ENCODE measurements at places on chromosomes 11 and 22.
A peak's percentile ranks its signal among the peaks of the same experiment; 100 is the strongest.

DNA sequence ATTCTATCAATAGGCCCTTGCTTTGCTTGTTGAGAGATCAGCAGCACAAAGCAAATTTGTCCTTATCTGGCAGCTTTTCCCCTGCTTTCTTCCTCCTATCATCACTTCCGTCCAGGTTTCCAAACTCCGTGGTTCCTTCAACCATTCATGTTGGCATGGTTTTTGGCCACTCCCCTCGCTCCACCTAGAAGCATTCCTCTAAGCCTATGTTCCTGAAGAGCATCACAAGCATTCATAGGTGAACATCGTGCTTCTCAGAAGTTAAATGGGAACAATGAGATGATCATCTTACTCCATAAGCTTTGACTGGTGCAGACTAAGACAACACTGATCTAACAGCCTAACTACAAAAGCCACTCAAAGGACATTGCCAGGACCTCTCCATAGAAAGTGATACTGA lies 86.3 kb downstream of the ETS1 start:
- DNase-seq = no peak

DNA sequence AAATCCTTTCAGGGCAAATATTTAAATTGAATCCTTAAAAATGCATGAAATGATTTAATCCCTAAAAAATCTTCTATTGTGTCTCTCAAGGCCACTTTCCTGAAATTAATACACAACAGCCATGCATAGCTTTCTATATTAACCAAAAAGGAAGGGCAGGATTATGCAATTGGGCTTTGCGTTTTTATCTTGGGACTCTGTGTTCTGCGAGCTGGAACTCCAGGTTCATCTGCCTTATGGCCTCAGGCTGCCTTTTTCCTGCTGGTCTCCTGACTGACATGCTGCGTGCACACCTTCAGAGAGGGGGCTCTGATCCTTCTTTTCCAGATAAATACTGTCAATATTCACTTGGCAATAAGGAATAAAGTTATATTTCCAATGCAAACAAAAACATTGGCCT lies 141.7 kb upstream of the GRIA4 start:
- DNase-seq = no peak

DNA sequence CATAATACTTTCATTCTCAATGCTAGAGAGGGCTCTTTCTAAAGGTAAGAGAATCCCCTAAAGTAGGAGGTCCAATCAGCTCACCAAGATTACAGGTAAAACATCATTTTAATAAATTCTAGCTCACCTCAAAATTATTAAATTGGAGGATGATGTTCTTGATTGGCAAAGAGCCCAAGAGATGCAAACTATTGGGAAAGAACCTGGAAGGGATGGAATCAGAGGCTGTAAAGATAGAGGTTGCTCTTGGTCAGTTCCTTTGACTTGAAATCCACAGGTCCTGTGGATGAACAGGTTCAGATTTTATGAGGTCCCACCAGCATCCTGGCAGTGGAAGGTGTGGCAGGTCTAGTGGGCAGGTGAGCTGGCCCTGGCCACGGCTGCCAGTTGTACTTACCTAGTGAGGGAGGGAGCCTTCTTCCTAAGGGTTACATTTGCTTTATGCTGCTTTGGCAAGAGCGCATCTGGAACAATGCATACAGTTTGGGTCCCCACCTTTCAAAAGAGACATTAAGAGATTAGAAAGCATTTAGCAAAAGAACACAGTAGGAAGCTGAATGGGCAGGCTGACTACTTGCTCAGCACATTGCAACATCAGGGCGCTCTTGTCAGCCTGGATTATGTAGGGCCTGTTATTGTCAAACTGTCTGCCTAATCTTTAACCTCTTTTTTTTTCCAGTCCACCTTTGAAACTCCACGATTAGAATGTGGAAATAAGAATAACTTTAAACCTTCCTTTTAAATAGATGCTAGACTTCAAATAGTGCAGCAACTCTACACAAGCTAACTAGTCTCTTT lies 97.0 kb downstream of the RDX start:
- no peak for DNase-seq

- no peak for DNase-seq
Measured at GRCh38 chr11:8719211-8719649, 36.6 kb downstream of the RPL27A start.

DNA sequence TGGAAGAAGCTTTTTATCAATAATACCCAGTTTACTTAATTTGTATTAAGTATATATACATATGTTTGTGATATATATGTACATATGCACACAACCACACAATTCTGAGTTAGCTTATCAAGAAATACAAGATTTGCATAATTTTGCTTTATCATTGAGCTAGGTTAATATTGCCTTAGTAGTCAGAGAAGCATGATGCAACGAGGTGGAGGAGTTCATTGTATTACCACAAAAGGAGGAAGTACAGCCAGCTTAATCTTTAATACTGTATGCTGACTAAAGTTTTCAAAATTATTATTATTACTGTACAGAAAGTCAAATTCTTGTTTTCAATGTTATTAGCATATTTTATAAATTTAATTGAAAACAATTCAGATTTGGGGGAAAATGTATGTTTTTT lies 278.4 kb upstream of the PDGFD start:
- DNase-seq = no peak

GRCh38 chr11:829847-830294 lies 2.2 kb downstream of the CRACR2B start:
- no peak for DNase-seq

DNA sequence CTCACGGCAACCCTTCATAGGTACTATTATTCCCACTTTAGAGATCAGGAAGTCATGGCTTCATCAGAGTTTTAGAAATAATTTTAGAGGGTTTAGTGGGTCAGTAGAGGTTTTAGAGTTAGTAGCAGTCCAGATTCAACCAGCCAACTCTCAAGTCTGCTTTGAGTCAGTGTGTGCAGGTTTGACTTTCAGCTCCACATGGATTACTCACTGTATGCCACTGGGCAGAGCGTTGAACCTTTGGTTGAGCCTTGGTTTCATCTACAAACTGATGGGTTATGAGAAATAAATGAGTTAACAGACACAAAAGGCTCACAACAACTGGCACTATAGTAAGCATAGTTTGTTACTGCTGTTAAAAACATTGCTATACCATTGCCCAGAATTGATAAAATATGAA lies 19.0 kb upstream of the TP53AIP1 start:
- DNase-seq = no peak

GRCh38 chr11:126400019-126400418 lies 44.5 kb downstream of the ST3GAL4 start:
- no peak for DNase-seq

- DNase-seq = no peak
Measured at GRCh38 chr11:110779108-110779507, 66.9 kb upstream of the ARHGAP20 start.

DNA sequence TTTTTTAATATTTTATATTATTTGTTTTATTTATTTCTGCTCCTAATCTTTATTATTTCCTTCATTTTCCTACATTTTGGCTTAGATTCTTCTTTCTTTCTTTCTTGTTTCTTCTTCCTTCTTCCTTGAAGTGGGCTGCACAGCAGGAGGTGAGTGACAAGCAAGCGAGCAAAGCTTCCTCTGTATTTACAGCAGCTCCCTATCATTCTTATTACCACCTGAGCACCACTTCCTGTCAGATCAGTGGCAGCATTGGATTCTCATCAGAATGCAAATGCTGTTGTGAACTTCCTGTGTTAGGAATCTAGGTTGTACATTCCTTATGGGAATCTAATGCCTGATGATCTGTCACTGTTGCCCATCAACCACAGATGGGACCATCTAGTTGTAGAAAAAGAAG lies 784.9 kb upstream of the LUZP2 start:
- no peak for DNase-seq

- DNase-seq = no peak
Measured at GRCh38 chr11:57290288-57290687, 34.5 kb downstream of the TNKS1BP1 start.

GRCh38 chr22:41818011-41818410 lies 14.9 kb upstream of the SREBF2 start:
- no peak for DNase-seq

DNA sequence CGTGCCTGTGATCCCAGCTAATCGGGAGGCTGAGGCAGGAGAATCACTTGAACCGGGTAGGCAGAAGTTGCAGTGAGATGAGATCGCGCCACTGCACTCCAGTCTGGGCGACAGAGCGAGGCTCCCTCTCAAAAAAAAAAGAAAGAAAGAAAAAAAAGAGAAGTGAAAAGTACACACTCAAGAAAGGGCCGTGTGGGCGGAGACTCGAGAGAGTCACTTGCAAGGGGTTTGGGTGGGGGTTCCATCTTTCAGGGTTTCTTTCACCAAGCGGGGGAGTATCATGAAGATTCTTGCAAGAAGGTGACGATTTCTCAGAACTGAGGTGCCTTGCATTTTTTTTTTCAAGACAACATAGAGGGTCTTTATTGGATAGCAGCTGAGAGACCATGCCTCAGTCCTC lies 4.0 kb upstream of the IFITM5 start:
- DNase-seq = no peak

DNA sequence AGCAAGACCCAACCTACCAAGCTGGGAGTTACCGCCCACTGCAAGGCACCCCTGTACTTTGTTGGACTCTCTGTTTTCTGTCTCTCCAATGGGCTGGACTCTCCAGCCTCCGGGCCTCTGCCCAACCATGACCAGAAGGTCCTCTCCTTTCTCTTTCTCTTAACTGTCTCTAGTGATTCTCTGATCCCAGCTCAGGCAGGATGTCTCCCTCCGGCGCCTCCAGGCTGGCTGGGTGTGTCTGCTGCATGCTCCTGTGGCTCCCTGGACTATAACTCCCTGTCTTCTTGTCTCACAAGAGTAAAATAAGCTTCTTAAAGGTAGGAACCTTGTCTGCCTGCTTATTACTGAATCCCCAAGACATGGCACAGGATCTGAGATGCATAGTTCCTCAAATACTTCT lies 36.3 kb downstream of the TIMP3 start:
- no peak for DNase-seq

GRCh38 chr22:39859903-39860588 lies 33.5 kb downstream of the ENTHD1 start:
- DNase-seq = no peak

DNA sequence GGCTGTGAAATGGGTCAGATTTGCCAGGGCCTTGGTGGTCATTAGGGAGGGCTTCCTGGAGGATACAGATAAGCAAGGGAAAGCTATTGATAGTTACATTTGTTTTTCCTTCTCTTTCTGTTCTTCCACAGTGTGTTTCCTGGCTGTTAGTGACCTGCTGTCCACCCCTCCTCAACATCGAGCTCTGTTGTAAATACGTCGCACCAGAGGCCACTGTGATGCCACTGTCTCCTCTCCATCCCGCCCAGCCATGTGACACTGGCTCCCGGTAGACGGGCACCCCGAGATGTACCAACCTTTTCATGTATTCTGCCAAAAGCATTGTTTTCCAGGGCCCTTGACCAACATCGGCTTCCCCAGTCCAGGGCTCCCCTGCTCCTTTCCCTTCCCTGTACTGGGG lies 58.1 kb downstream of the P4HA3 start:
- no peak for DNase-seq

DNA sequence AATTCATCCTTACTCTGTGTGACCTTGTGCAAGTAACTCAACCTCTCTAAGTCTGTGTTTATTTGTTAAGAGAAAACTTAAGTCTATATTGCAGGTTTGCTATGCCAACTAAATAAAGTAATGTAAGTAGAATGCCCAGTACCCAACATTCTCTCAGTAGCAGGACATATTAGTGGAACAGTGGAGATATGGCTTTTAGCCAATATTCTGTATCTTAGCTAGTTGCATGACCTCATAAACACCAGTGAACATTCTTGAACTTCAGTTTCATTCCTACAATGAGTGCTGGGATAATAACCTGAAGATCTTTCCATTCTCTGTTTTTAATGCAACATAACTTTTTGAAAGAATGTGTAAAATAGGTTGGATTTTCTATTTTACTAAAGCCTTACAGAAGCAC lies 77.0 kb downstream of the RAB38 start:
- DNase-seq = no peak

DNA sequence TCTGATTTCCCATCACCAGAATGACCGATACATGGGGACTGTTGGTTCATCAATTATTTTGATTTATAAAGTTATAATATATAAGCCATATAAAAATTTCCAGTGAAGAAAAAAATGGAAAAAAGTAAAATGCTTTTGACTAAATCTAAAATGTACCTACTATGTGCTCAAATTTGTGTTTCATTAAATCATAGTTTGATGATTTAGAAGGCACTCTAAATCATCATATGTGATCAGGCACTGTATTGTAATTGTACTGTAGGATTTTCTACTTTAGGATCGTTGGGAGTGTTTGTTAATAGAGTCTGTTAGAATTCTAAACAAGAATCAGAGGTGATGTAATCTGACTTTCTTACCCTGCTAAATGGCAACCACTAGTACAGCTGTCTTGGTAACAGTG lies 2.4 kb downstream of the LIN7C start:
- DNase-seq = no peak

- DNase-seq = peak; percentile 35
Measured at GRCh38 chr11:5380740-5381342, 2.8 kb upstream of the OR51M1 start.

DNA sequence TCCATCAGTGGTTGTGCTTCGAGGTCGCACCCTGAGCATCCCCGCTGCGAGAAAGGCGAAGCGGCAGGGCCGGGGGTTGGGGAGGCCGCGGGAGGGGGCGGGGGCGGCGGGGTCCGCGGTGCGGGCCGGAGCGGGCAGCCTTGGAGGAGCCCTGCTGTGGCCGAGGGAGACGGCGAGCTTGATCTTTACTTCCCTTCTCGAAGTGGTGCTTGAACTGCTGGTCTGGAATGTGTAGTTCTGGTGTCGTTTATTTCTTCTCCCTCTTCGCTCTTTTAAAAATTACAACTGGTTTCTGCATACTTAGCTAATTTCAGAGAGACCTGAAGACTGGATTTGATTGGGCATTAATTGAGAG lies 1.1 kb downstream of the APLP2 start:
- no peak for DNase-seq

GRCh38 chr22:42595434-42595833 lies 19.2 kb downstream of the POLDIP3 start:
- no peak for DNase-seq

DNA sequence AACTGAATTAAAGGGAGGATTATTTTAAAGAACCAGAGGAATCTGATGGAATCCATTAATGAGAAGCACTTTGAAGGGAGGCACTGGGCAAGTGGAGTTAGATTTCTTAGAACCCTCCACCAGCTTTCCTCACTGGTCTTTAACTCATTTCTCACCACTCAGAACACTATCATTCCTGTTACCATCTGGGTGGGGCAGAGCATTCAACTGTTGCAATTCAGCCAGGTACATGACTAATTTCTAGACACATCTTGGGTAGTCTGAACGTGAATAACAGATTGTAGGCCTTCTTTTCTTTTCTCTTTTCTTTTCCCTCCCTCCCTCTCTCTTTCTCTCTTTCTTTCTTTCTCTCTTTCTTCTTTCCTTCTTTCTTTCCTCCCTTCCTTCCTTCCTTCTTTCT lies 15.5 kb upstream of the MMP1 start:
- DNase-seq = no peak

- DNase-seq = no peak
Measured at GRCh38 chr11:61118004-61118403, 15.7 kb downstream of the CD5 start.
